Non-pigmented ciliary epithelial cell (primary cell): ENCODE measurements at places on chromosomes 2 and 18.

GRCh38 chr2:108384662-108385393, 7.1 kb downstream of the SULT1C4 start:
- no peak for DNase-seq

DNA sequence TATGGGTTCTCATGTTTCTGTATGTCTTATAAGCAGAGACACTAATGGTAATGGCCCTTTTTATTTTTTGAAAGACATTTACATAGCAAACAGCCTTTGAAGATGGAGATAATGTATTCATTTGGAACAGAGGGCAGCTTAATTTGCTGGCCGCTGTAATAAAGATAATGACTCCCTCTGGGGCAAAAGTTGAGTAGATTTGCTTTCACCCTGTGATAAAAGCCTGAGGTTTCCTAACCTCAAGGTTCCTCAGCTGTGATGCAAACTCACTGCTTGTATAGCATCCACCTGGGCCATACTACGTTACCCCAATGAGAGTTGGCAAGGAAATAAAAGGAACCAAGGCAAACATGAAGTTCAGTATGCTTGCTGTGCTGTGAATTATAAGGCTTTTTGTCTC, 54.8 kb downstream of the TEX51 start:
- no peak for DNase-seq

- peak; percentile 83 for DNase-seq
These were observed 477.5 kb upstream of the SPHKAP start for GRCh38 chr2:228658998-228659397.

DNA sequence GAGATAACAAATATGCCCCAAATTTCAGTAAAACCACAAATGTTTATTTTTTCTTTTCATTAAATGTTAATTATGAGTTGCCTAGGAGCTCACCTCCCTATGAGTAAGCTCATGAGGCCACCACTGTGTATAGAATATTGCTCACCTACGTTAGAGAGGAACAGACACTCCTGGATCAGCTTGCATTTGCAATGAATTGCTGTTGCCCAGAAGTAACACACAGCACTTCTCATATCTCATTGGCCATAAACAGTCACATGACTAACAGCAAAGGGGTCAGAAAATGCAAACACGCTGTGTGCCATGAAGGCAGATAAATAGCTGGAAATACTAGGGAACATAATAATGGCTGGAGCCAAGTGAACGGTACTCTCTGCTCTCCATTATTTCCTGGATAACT, 89.0 kb upstream of the GALNT5 start:
- no peak for DNase-seq

GRCh38 chr2:190343089-190343535, 277 bp upstream of the INPP1 start:
- no peak for DNase-seq

DNA sequence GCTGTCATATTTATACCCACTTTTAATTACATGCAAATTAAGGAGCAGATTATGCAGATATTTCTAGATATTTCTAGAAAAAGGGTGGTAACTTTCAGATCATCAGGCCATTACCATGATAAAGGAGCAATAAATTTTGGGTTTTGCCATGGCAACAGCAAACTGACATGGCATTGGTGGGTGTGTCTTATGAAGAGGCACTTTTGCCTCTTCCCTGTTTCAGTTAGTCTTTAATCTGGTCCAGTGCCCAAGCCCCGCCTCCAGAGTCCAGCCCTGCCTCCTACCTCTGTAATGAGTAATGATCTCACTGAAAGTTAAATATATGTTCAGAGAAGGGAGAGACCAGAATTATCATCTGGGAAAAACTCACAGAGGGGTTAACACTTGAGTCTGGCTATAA, 124.8 kb downstream of the SCG2 start:
- DNase-seq: no peak

DNA sequence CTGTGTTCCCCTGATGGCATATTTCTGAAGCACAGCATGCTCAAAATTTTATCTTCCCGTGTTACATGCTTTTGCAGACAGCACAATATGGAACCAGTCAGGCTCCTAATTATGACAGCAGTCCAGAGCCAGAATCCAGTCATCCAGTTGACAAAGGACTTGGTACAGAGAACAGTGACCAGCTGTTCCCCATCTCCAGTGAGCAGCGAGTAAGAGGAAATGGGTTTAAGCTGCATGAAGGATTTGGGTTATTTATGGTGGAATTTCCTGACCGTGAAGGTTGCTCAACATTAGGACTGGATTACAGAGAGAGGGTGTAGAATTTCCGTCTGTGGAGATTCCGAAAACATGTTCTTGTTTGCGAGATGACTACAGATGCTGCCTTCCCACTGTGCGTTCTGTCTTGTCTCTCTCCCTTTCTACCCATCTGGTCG, 24.4 kb downstream of the SGPP2 start:
- no peak for DNase-seq

GRCh38 chr2:142670362-142670761, 207.1 kb upstream of the KYNU start:
- no peak for DNase-seq

- no peak for DNase-seq
These were observed 256.0 kb downstream of the TNS1 start for GRCh38 chr2:217746808-217747207.

- DNase-seq: no peak
These were observed 98.0 kb upstream of the MGAT4A start for GRCh38 chr2:98828793-98829371.

- no peak for DNase-seq
These were observed 25.3 kb downstream of the FEZ2 start for GRCh38 chr2:36572719-36573059.
